ENCODE measurements at places on chromosomes 11 and 22.

- DNase-seq: no peak
Observed at GRCh38 chr11:67311051-67311555, 7.8 kb downstream of the SSH3 start.

- DNase-seq: no peak
Observed at GRCh38 chr11:10638316-10638925, 55.1 kb downstream of the IRAG1 start.

GRCh38 chr11:34072041-34072440 lies 20.5 kb downstream of the CAPRIN1 start:
- no peak for DNase-seq

DNA sequence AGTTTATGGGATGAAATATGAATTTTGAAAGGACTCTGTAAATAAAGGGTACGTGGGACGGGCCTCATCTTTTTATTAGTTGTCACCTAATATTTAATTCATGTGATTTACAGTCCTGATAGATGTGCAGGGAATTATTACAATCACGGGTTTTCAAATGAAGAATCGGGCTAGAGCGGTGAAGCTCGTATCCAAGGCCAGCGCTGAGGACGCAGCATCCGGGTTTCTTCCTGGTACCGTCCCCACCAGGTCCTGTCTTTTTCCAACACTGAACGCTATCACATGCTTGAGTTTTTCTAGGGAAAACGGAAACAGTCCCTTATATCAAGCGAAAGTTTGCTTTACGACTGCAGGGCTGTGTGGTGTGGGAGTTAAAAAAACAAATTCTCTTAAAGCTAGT lies 787 bp downstream of the SMDT1 start:
- DNase-seq: peak; percentile 49

GRCh38 chr22:23823331-23823791 lies 15.4 kb downstream of the DERL3 start:
- DNase-seq: no peak

Measured in D341Med (cell line).